ENCODE measurements at places on chromosomes 7 and 10. TPM values are rescaled to one million over a fixed set of nuclear protein-coding genes. Genes with fewer than 3 reads are reported as not detected.

- DNase-seq: no peak
Measured at GRCh38 chr7:4261601-4261960, 420.5 kb upstream of the FOXK1 start.

Gene CFAP69
- total RNA-seq: 2.0 TPM

Gene FZD8
- total RNA-seq: 43.0 TPM

Gene C10orf67
- total RNA-seq: not detected

Measured in H7 (cell line).